Ammon's horn (tissue), 1 donor: ENCODE measurements at places on chromosomes 1 and 21.

GRCh38 chr21:17191346-17191993 lies 321.4 kb upstream of the CXADR start:
- DNase-seq, result no peak

- DNase-seq, result no peak
Measured at GRCh38 chr1:151935894-151936602, 26.7 kb upstream of the THEM4 start.

DNA sequence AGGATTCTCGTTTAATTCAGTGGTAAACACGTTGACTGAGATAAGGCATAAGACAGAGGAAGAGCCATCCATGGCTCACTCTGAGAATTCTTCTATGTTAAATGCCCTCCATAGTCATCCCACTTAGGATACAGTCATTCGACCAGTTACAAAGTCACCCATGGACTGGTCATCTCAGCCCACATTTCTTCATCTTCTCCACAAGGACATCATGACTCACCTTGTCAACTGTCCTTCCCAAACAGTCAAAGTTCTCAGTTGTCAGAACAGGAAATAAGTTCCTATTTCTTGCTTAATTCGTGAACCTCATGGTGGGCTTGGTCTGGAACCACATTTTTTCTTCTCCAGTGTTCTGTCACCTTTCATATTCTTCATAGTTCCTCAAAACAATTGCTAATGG lies 133.2 kb downstream of the TGFB2 start:
- no peak for DNase-seq

DNA sequence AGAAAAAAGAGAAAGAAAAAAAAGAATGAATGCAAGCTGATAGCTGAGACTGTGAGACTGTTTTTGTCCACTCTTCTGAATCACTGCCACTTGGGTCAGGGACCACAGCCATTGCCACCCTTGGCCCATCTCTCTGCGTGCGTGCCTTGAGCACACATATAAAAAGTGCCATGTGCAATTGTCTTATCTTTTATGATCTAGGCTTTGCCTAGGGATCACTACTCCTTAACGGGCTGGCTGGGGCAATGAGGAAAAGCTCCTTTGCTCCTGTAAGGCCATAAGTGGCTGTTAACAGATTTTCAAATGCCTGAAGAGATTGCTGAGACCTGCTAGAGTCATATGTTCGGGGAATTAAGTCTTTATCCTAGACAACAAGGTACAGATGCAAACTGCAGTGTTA lies 8.2 kb downstream of the SPATA46 start:
- no peak for DNase-seq

DNA sequence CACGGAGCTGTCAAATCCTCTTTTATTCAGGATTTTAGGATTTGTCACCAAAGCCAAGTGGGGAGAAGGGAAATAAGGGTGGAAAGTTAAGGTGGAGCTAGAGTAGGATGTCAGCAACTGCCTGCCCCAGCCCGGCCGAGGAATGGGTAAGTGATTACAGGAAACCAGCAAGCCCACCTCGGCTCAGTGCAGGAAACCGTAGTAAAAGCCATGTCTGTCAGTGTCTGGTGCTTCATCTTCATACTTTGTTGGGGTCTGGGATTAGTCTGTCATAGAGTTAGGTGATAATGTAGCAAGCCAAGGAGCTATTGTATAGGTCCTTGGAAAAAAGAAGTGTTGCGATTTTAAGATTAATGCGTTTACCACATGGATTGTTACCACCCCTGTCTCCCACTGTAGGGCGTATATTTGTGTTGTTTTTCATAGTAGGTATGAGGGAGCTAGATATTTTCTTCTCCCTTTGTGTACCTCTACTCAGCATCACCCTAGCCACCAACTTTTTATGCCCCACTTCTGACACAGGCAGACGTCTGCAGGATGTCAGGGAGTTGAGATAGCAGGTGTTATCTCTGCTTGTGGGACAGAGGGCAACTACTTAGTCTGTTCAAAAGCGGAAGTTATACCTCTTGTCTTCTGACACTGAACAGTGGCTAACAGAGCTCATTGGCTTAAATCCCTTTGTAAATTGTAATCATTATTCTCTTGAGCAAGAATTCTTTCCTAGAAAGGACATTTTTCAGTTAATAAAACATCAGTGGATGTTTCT lies 253.7 kb downstream of the HHAT start:
- no peak for DNase-seq

DNA sequence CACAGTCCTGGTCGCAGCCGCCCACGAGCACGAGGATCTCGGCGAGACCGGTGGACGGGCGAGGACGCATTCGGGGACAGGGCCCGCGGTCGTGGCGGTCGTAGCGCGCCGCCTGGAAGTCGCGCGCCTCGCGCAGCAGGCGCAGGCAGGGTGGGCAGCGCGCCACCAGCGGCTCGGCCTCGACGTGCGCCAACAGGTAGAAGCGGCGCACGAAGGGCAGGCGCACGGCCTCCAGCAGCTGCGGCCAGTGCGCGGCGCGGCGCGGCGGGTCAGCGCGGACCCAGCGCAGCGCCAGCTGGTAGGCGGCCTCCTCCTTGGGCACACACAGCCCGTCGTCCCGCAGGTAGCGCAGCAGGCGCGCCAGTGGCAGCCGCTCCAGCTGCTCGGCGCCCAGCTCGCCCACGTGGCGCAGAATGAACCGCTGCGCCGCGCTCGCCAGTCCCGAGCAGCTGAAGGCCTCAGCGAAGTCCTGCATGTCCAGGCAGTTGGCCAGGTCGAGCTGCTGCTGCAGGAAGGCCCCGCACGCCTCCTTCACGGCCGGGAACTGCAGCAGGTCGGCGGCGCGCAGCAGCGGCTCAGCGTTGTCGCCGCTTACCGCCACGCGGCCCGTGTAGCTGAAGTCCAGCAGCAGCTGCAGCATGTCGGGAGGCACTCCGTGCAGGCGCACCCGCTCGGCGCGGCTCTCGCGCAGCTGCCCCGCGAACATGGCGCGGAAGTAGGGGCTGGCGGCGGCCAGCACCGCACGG lies 573 bp downstream of the KLHL21 start:
- DNase-seq, result peak; percentile 67

DNA sequence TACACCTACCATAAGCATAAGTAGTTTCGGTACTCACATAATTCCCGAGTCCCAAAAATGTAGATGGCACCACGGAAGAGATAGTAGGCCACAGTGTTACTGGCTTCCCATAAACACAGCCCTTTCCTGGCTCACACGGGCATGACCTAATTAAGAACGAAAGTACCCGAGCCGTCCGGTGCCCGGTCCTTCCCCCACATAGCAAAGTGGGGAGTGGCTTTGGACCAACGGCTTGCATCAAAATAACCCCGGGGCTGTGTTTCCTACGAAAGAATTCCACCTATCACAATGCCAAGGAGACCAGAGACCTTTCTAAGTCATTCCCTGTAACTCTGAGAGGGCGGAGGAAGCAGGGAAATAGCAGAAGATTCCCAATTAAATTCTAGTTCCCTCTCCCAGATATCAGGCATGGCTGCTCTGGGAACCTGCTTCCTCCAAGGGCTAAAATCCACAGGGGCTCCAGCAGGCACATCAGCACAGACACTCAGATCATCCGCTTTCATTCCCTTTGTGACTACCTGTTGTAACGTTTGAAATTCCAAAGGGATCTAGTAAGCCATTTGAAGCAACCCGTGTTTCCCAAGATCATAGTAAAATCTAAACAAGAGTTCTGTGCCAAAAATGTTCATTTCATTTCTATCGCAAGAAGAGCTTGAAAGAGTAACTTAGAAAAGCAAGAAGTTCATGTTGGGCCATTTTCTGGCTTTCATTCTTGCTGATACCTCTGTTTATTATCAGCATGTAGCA lies at the start of gene TMPRSS3:
Gene TMPRSS3, minus strand, starts transcription at position 148 of the 747 bp plus-strand sequence. CDS start 635 bp downstream, outside the sequence.
- DNase-seq, result no peak

DNA sequence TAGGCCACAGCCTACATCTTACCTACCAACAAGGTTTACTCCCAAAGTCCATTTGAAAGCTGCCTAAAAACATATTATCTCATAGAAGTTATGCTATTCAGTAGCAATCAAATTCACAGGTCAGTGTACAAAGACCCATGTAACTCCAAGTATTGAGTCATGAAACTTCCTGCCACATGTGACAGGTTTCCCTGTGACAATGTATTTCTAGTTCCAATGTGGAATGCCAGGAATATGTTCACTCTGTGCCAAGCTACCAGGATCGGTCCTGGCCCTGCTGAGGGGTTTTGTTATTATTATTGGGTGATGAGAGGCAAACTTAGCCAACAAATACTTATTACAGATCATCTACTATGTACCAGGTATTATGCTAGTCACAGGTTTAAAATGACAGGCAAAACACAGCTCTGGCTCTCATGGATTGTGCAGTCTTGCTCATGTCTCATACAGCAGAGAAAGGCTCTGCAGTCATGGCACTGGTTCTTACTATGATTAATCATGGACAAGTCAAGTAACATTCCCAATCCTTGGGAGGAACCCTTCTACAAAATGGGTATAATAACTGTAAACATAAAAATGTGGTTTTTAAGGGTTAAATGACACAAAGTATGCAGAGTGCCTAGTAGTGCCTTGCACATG lies 22.5 kb downstream of the DPH5 start:
- no peak for DNase-seq

DNA sequence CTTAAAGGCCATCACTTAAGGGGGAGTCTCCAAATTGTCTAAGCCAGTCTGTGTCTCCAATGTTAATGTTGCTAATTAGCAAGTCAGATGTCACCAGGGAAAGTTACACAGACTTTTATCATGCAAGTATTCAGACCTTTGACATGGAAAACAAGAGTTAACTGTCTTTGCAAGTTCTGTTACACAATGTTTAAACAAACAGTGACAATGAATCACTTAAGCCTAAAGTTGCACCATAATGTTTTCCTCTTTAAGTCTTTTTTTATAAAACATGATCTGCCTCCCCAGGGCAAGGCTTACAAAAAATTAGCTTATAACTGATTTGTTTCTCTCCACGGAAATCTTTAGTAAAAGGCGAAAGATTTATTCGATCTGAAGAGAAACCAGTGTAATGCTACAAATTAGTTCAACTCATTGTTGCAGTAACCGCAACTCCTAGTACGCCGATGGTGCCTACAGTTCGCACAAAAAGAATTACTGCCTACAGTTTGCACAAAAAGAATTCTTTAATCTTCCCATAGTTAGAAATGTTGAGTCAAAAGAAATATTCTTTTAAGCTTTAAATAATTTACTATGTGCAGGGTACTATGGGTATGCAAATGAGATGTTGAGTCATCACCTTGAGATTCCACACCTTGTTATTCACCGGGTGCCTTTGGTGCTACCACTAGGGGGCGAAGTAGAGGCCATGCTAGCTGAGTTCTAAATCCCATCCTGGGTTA lies 45.3 kb downstream of the HHAT start:
- DNase-seq, result no peak

- DNase-seq, result no peak
Measured at GRCh38 chr1:45686015-45686287, 382 bp downstream of the GPBP1L1 start.

DNA sequence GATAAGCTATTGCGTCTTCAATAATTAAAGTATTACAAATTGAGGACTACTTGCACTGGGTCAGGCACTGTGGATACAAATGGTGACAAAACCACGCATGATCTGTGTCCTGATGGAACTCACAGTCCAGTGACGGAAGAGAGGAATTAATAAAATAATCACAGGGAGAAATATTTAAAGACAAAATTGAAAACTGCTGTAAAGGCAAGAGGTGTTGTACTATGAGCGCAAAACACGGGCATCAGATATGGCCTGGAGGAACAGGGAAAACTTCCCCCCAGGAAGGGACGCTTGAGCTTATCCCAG lies 16.6 kb upstream of the SLAMF6 start:
- no peak for DNase-seq

- no peak for DNase-seq
Measured at GRCh38 chr1:170721621-170722020, 57.7 kb downstream of the PRRX1 start.
